ENCODE measurements at places on chromosomes 4 and X.
A peak's percentile ranks its signal among the peaks of the same experiment; 100 is the strongest.

GRCh38 chrX:10783451-10783995, 163.1 kb upstream of the MID1 start:
- DNase-seq = no peak

DNA sequence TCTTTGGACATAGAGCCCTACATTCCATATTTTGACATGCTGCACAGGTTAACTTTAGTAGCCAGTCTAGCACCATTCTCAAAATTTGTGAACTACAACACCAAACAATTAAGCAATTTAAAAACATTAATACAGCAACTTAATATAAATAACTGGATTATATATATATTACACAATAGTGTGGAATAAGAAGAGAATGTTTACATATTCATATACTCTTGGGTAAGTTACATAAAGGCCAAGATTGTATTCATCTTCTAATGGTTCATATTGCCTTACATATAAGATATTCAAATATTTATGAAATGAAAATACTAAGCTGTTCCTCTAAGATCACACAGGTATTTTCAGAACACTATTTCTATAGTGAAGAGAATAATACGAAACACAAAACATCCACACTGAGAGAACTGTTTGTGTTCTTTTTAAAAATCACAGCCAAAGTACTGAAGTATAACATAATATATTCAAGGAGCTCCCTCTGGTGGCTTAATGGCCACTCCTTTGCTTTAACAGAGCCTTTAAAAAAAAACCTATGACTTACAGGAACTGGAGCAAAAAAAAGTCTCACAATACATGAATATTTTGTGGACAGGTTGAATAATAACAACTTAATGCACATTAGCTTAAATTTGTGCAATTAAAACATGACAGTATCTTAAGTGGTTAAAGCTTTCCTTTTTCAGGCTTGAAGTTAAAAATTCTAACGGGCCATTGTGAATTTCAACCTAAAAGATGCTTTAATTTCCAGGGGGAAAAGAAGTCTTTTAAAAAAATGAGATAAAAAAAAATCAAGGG, 46.2 kb downstream of the NEK1 start:
- DNase-seq = peak; percentile 25

- DNase-seq = no peak
Measured at GRCh38 chr4:86664959-86665358, 70.8 kb downstream of the PTPN13 start.

GRCh38 chrX:119071381-119071780, 1.4 kb upstream of the CT47C1 start:
- no peak for DNase-seq

GRCh38 chr4:160283081-160283480, 1180.2 kb downstream of the RAPGEF2 start:
- DNase-seq = no peak

DNA sequence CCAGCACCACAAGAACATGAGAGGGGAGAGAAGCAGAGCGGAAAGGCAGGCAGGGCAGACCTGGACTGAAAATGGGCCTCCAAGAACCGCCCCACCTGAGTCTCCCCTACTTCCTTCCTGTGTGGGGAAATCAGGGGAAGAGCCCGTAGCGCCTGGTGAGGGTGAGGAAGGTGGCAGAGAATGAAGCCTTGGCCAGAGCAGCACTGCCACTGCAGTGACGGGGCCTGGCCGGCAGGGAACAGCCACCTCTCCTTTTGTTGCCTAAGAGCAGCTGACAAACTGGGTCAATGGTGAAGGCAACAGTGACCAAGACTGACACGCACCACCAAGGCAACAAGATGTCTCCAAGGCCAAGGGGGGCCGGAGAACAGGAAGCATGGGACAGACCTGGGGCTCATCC, 58.4 kb upstream of the CBR4 start:
- DNase-seq = no peak

DNA sequence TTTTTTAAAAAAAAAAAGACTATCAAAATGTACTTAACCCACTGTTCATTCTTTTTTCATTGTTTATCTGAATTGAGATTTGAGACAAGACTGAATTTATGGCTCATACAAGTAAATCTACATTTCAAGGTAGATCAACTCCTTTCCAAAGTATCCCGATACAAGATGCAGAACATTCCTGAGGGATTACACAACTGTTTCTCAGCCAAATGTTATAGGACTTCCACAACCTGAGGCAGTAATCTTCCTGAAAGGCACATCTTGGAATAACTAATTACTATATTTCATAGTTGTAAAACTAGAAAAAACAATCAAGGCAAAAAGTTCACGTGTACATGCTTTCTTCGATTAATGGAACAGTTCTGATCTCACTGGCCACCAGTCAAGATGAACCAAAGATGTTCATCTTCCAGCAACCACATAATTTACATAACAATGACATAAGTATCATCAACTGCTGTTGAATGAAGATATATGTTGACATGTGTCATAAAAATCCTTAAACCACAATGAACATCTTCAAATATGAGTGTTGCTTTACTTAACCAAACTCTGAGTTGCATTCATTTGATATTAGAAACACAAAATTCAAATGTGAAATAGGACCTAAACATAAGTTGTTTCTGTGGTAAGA, 225.2 kb upstream of the DKK2 start:
- DNase-seq = no peak

- DNase-seq = no peak
Measured at GRCh38 chr4:170080496-170080895, 9.3 kb downstream of the AADAT start.

DNA sequence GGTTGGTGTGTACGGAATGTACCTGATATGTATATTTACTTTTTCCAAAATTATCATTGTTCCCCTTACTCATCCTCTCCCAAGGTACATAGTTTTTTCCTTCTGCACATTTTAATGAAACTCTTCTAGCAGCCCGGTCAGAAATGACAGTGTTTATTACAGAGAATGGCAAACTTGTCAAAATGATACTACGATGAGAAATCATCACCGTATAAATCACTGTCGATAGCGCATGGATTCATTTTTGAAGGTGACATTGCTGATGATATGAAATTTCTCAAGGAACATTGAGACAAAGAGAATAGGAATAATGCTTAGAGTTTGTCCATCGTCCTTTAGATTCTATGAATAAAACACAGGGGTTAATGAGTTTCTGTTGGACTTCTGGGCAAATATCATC, 30.6 kb downstream of the FAM114A1 start:
- no peak for DNase-seq

GRCh38 chr4:20203508-20203907, 48.2 kb upstream of the SLIT2 start:
- no peak for DNase-seq

- DNase-seq = no peak
Measured at GRCh38 chrX:105653891-105654290, 168.4 kb upstream of the NRK start.

- no peak for DNase-seq
Measured at GRCh38 chr4:82797040-82797404, 1.6 kb downstream of the SCD5 start.

- DNase-seq = no peak
Measured at GRCh38 chr4:59936566-59936965, 1263.6 kb upstream of the ADGRL3 start.

DNA sequence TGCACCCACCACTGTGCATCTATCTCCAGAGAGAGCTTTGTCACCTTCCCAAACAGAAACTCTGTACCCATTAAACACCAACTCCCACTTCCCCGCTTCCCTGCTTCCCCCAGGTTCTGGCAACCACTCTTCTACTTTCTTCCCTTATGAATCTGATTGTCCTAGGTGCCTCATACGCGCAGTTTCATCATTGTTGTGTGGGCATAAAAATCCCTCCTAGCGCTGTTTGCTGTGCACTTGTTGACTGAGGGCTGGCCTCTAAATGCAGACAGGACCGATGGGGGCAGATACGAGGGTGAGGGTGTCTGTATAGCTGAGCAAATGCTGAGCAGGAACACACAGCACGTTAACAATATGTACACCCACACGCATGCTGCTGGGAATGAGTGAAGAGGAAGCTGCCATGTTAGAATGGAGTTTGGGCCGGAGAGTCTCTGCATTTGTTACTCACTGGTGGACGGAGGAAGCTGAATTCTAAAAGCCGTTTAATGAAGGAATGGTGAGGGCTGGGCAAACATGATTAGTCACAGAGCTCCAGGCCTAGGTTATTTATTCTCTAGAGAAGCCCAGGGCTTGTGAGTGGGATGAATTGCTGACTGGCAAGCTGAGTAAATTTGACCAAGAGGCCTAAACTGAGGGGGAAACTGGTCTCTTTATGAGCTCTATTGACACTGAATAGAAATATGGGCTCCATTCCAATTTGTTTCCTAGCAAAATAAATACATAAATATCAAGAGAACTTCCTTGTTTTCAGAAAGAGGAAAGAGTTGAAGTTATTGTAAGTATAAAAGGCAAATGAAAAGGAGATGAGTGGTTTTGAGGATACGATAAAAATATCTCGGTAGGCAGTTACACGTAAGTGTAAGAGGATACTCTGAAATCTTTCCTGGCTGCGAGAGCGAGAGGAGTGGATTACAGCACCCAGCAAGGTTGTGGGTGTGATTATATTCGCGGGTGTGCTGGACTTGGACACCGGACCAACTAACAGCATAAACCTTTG, 95.9 kb upstream of the RPS6KA3 start:
- DNase-seq = no peak

GRCh38 chr4:133711817-133712216, 489.8 kb downstream of the PABPC4L start:
- no peak for DNase-seq

DNA sequence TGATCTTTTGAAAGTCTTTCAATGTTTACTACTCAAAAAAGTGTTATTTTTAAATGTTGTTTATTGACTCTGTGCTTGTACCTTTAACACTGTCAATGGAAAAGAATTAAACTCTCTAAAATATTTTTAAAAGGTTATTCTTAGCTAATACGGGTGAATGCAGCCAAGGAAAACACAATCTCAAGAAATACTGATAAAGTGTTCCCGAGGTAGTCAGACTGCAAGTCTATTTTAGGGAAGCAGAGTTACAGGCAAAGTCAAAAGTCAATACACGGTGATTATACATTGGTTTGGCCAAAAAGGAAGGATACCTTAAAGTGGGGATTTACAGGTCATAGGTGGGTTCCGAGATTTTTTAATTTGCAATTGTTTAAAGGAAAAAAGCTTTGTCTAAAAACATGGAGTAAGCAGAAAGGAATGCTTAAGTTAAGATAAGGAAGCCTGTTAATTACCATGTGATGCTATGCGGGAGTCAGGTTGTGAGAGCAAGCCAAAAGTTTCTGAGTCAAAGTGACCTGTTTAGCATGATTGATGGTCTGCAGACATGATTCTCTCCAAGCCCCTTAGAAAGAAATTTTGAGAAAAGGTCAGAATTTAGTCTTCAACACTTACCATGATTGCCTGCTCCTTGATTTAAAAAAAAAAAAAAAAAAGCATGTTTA, 288.4 kb downstream of the KLHL4 start:
- DNase-seq = no peak

DNA sequence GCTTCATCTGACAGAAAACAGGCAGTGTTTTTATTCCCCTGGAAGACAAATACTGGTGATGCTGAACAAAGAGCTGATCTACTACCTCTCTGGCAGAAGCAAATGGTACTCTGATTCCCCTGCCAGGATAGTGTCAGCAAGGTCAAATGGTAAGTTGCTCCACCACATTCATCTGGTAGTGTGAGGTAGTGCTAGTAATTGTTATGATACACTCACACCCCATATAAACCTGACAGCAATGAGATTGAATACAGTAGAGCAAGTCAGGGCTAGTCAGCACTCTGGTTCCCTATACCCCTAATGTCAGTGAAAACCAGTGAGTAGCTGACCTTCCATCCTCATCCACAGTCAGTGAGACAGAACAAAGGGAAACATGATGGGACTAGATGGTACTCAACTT, 3.4 kb upstream of the SPIN4 start:
- DNase-seq = no peak

DNA sequence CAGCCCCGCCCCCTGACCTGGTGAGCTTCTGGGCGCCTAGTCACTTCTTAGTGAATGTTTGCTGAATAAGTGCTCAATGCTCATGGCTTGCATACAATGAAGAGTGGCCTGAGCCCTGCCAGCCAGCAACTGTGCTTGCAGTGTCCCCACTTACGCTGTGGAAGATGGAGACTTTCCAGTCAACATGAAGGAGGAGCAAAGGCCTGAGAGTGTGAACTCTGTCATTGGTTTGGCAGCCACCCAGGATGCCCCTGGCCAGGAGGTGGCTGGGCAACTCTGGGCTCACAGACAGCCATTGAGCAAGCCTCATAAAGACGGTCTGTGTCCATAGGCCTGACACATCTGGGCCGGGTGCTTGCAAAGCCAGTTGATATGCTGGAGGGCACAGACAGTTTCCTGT, 72.1 kb upstream of the MAMLD1 start:
- no peak for DNase-seq

DNA sequence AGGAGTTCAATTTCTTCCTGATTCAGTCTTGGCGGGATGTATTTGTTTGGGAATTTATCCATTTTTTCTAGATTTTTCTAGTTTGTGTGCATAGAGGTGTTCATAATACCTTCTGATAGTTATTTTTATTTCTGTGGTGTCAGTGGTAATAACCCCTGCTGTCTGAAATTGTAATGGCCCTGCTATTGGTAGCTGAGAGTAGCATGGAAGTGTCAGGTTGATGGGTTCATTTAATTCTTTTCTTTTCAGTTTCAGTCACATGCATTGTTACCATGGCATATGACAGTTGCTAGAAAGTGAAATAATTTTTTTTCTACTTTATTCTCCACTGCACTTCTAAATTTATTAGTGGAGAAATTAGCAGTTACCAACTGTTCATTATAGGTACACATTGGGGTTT, 20.7 kb downstream of the AR start:
- DNase-seq = no peak

DNA sequence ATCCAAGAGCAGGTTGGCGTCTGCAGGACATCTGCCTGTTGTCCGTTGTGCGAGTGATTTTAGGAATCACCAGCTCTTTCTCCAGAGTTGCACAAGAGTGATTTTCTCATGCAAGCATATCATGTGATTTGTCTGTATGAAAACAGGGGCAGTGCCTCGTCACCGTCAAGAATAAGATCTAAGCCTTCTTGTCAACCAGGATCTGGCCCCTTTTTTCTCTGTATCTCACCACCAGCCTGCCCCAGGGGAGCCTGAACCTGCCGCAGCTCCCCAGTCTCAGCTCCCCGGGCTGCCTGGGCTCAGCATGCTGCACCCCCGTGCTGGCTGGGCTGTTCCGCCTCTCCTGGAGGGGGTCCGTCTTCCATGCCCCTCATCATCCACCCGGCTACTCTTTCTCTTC, 90.5 kb downstream of the STOX2 start:
- DNase-seq = no peak

GRCh38 chrX:40576291-40576690, 4.5 kb upstream of the ATP6AP2 start:
- no peak for DNase-seq

- DNase-seq = no peak
Measured at GRCh38 chrX:48989483-48989882, 12.6 kb downstream of the GRIPAP1 start.

GRCh38 chr4:7397206-7398103, 37.3 kb downstream of the PSAPL1 start:
- DNase-seq = no peak

DNA sequence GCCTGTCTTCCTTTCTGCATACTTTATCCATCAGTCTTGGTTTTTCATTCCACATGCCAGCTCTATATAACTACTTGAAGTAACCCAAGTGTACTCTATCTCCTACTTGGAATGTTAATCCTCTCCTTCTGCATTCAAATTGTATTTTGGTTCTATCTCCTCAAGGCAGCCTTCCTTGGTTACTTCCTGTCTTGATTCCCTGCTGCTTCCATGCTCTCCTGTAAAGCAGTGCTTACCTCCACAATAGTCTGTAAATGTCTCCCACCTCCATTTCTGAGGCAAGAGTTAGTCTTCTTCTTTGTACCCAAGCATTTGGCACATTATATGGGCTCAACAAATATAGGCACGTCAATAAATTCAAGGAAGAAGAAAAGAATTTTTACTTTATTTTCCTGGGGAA, 298.4 kb downstream of the ARHGAP24 start:
- DNase-seq = no peak

- DNase-seq = no peak
Measured at GRCh38 chr4:880684-881405, 51.3 kb downstream of the GAK start.

Data from naive thymus-derived CD4-positive, alpha-beta T cell (primary cell).